Activated CD4-positive, alpha-beta T cell treated with anti-CD3 and anti-CD28 coated beads for 36 hours (primary cell): ENCODE measurements at places on chromosomes 6 and 20.

DNA sequence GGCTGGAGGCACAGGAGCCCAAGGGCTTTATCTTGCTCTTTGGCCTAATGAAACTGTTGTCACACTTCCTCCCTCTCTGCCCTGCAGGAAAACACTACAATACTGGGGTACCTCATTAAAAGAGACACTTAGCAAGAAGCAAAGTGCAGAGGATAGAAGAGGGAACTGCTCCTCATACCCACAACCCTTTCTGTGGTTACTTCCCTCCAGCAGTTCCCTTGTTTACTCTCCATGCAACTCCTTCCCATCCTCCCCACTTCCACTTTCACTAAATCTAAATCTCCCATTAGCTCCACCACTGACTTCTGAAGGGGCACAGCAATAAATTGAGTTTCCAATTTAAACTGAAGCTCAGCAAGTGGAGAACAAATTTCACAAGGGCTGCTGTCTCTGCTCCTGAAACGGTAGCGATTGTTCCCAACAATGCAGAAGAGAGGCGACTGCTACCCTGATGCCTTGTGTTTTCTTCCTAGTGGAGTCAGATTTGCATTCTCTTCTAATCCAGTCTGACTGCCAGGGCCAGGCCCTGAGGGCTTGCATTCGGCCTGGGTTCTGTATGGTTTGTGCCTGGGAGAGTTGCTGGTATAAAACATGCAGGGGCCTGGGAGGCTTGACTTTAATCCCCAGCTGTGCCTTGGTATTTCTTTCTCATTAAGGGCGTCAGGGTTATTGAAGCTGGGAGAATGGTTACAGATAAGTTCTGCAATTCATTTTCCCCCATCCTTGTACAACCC, 454.7 kb downstream of the TFAP2B start:
- no peak for DNase-seq

DNA sequence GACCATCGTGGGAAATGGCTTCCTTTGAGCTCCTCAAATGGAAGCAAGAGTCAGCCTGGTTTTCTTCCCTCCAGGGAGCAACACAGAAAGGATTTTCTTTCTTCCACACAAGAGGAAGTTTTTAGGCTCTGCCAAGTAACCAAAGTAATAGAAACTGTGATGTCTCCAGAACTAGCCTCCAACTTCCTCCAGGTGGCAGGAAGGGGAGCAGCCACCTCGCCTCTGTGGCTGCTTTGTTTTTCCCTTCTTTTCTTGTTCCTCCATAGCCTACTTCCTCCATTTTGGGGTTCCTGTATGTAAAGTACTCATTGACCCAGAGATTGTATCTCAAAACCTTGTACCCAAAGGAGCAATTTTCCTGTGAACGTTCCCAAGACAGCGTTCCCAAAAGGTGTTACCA, 32.7 kb upstream of the CCR6 start:
- no peak for DNase-seq

DNA sequence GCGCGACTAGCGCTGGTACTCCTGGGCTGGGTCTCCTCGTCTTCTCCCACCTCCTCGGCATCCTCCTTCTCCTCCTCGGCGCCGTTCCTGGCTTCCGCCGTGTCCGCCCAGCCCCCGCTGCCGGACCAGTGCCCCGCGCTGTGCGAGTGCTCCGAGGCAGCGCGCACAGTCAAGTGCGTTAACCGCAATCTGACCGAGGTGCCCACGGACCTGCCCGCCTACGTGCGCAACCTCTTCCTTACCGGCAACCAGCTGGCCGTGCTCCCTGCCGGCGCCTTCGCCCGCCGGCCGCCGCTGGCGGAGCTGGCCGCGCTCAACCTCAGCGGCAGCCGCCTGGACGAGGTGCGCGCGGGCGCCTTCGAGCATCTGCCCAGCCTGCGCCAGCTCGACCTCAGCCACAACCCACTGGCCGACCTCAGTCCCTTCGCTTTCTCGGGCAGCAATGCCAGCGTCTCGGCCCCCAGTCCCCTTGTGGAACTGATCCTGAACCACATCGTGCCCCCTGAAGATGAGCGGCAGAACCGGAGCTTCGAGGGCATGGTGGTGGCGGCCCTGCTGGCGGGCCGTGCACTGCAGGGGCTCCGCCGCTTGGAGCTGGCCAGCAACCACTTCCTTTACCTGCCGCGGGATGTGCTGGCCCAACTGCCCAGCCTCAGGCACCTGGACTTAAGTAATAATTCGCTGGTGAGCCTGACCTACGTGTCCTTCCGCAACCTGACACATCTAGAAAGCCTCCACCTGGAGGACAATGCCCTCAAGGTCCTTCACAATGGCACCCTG, 1.6 kb downstream of the TPBG start:
- DNase-seq = peak; percentile 14

- no peak for DNase-seq
Observed at GRCh38 chr6:46882645-46883044, 39.1 kb downstream of the ADGRF5 start.

- DNase-seq = no peak
Observed at GRCh38 chr6:166650824-166651807, 24.1 kb upstream of the RPS6KA2 start.

GRCh38 chr20:38278131-38278530, 17.6 kb upstream of the KIAA1755 start:
- DNase-seq = no peak

DNA sequence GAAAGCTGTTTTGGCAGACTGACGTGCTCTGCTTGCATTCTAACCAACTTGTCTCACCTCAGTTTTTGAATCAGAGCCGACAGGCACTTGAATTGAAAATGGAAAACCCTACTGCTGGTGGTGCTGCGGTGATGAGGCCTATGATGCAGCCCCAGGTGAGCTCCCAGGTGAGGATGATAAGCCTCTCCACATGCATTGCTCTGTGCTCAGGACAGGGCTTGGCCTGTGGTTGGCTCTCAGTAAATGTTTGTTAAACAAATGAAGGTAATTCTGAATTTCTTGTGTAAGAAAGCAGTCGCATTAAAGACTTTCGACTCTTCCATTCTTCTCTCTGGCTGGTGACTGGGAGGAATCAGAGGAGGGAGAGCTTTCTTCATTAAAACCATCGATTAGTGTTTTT, 136.3 kb downstream of the SULF2 start:
- DNase-seq = no peak

DNA sequence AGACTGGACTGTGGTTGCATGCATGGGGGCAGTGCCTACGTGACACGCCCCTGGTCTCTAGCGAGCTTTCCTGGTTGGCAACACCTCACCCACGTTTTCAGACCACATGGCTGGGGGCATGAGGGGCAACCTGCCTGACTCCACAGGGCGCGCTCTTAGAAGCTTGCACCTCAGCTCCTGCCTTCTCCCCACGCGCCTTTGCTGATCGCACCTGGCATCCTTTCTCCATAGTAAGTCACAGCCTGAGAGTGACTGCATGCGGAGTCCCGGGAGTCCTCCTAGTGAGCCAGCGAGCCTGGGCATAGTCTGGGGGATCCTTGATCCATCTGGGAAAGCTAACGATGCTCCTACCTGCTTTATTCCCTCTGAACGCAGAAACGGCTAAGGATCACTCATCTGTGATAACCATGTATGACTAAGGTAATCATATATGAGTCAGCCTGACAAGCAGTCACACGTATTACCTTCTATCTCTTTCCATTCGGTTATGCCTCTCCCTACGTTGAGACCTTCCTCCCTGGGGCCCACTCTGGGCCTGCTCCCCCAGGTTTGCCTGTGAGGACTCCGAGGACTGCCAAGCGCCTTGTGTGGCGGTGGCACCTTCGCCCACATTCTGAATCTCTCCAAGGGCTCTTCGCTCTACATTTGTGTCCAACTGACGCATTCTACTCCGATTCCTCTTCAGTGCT, 4.5 kb downstream of the TCFL5 start:
- no peak for DNase-seq
